ENCODE measurements at places on chromosomes 13 and 19.

- no peak overlapping the region for H3K4me3 ChIP-seq
- H3K36me3 ChIP-seq, result no peaks in the 10 kb centered on the region
- peak overlapping the region; percentile 54 for H3K27ac ChIP-seq
- DNase-seq, result peak; percentile 75
- no peaks in the 10 kb centered on the region for H3K27me3 ChIP-seq
These were observed 34.6 kb upstream of the SLC46A3 start for GRCh38 chr13:28753208-28753892.

DNA sequence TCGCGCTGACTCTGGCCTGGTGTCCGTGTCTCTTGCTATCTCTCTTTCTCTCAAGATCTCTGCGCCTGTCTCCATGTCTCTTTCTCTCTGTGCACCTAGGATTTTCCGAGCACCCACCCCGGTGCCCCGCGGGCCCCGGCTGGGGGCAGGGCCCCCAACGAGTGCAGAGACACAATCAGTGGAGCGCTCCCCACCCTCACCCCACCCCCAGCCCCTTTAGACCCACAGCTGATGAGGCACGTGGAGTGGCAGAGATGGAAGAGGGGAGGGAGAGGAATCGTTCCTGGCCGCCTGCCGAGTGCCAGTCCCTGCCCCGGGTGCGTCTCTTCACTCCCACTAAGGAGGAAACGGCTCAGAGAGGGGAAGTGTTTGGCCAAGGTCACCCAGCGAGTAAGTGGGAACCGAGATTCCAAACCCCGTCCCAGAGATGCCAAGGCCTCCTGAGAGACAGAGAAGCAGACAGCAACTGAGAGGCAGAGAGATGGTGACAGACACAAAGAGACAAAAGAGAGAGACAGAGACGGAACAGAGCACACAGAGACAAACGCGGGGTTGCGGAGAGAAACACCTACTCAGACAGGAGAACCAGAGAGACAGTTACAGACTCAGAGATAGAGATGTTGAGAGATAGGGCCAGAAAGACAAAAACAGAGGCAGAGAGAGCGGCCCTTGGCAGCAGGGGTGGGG lies 626 bp upstream of the BCL3 start:
- H3K36me3 ChIP-seq, result peaks cover 18% of the 10 kb centered on the region
- peak overlapping the region; percentile 94 for H3K27ac ChIP-seq
- H3K4me1 ChIP-seq, result no peaks in the 10 kb centered on the region
- DNase-seq, result peak; percentile 80
- H3K4me3 ChIP-seq, result peak overlapping the region; percentile 61
- no peaks in the 10 kb centered on the region for H3K27me3 ChIP-seq

- no peaks in the 10 kb centered on the region for H3K36me3 ChIP-seq
- H3K4me3 ChIP-seq, result no peak overlapping the region
- H3K4me1 ChIP-seq, result no peaks in the 10 kb centered on the region
- H3K27ac ChIP-seq, result no peak overlapping the region
- H3K27me3 ChIP-seq, result no peaks in the 10 kb centered on the region
These were observed 16.1 kb downstream of the LGALS16 start for GRCh38 chr19:39671739-39672363.

DNA sequence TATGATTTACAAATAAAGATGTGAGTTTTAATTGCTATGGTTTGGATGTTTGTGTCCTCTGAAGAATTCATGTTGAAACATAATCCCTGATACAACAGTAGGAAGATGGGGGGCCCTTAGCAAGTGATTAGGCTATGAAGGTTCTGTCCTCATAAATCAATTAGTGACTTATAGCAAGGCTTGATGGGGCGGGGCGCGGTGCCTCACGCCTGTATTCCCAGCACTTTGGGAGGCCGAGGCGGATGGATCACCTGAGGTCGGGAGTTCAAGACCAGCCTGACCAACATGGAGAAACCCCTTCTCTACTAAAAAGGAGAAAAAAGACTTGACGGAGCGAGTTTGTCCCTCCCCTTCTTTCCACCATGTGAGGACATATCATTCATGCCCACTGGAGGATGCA lies 2486.5 kb upstream of the PCDH20 start:
- H3K36me3 ChIP-seq, result no peaks in the 10 kb centered on the region
- H3K4me1 ChIP-seq, result no peaks in the 10 kb centered on the region
- DNase-seq, result no peak
